ENCODE measurements at places on chromosomes 12 and 14. TPM values are rescaled to one million over a fixed set of nuclear protein-coding genes. Genes with fewer than 3 reads are reported as not detected.
A peak's percentile ranks its signal among the peaks of the same experiment; 100 is the strongest.

ASCL1 gene
- not detected for total RNA-seq

ARHGEF25 gene
- 7.6 TPM for total RNA-seq

DNA sequence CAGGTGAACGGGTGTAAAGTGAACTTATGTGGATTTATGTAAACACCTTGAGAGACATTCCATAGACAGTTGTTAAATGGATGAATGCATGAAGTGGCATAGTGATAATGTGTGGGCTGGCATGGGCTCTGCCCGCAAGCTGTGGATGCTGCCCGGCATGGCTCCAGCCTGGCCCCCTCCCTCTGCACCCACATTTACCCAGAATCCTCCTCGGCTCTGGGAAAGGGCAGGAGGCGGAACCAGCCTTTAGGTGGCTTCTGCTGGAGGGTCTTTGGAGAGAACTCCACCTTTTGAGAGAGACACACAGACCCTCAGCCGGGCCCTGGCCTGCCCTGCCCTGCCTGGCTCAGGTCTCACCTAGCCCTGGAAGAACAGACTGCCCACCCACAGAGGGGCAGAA is 18.7 kb downstream of the RASAL1 start:
- no peak for DNase-seq
- H3K27ac ChIP-seq, result no peak overlapping the region
- H3K4me1 ChIP-seq, result no peaks in the 10 kb centered on the region
- H3K36me3 ChIP-seq, result no peaks in the 10 kb centered on the region

- H3K27ac ChIP-seq, result no peak overlapping the region
- H3K27me3 ChIP-seq, result no peaks in the 10 kb centered on the region
- no peaks in the 10 kb centered on the region for H3K4me1 ChIP-seq
These were observed 870.2 kb upstream of the TMEM132C start for GRCh38 chr12:127396734-127397133.

KCNH3 gene
- total RNA-seq, result 19.9 TPM

DNA sequence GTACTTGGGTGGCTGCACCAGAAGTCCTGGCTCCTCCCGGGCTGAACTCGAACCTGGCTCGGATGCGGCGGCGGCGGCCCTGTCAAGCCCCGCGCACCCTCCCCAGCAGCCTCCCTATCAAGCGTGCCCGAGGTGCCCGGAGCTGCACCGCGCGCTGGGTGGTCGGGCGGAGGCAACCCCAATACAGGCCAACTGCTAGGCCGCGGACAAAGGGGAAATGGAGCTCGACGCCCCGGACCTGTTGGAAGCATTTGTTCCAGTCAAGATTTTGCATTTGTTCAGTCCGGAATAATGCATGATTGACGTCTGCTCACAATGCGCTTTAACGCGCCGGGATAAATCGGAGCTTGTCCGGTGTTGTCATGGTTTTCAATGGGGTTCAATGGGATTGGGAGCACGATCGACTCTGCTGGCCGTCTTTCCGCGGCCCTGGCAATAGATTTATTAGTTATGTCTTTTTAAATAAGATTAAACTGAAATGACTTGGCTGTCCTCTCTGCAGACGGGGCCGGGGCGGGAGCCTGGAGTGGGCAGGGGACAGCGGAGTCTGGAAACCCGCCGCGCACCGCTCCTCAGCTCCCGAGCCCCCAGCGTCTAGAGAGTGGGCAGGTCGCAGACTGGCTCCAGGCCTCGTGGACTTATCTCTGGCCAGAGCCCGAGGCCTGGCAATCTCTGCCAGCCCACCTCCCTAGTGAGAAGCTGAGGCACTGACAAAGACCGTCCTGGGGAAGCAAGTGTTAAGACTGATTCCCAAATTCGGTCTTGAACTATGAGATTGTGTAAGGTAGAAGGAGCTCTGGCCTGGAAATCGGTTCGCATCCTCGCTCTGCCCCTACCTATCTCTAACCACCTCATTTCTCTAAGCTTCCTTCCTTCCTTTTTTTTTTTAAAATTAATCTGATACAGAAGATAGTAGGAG is 1.7 kb upstream of the NKX2-8 start:
- no peak overlapping the region for H3K27ac ChIP-seq
- no peaks in the 10 kb centered on the region for H3K36me3 ChIP-seq
- H3K4me3 ChIP-seq, result no peak overlapping the region
- peaks cover 24% of the 10 kb centered on the region for H3K4me1 ChIP-seq
- no peaks in the 10 kb centered on the region for H3K27me3 ChIP-seq

DNA sequence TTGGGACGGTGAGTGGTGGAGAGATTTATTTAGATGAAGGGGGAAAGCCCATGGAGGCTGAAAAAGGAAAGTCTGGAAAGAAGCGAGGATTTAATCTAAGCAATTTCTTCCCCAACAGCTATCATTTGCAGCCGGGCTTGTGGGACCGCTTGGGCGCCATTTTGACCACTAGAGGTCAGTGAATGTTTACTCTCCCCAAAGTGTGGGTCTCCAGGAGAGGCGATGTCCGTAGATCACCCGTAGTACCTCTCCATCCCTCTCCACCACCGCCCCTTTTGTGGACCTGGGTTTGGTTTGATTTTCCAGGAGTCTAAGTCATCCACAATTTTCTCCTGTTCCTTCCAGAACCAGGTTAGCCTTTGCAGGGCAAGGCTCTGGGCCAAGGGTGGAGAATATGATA is 91.2 kb upstream of the PARP11 start:
- DNase-seq, result no peak
- no peaks in the 10 kb centered on the region for H3K27me3 ChIP-seq
- H3K36me3 ChIP-seq, result no peaks in the 10 kb centered on the region

GRCh38 chr14:93195316-93195999 is 10.3 kb downstream of the LYSET start:
- no peak for DNase-seq
- no peak overlapping the region for H3K27ac ChIP-seq
- H3K27me3 ChIP-seq, result no peaks in the 10 kb centered on the region
- no peak overlapping the region for H3K4me3 ChIP-seq
- peaks cover 8% of the 10 kb centered on the region for H3K36me3 ChIP-seq

DNA sequence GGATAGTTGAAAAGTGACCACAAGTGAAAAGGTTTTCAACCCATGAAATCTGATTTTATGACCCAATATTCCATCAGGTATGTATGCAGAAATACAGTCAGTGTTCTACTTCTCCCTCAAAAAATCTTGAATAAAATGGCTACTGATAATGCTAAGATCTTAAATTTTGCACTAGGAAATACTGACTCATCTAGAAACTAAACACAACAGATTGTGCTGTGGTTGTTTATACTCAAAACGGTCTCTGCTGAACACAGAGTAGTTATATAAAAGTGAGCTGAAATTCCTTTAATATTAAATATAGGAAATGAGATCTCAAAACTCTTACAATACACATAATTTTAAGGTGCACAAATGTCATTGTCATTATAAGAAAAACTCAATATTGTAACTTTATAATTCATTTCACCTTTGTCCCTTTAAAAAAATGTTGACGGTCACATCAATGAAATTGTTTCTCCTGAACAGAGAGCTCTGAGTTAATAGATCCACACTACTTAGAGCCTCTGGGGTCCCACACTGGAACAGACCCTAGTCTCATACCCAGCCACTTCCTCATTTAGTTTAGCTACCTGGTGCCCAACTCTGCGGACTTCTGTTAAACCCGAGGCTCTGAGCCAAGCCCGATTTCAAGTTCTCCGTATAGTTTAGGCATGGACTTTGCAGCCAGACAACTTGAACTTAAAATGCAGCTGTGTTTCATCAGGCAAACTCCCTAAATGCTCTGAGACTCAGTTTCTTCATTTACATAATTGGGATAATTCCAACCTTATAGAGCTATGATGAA is 9.3 kb downstream of the COCH start:
- no peak for DNase-seq
- no peaks in the 10 kb centered on the region for H3K27me3 ChIP-seq
- no peaks in the 10 kb centered on the region for H3K4me1 ChIP-seq
- no peak overlapping the region for H3K27ac ChIP-seq

- H3K4me1 ChIP-seq, result peaks cover 7% of the 10 kb centered on the region
- peak overlapping the region; percentile 56 for H3K27ac ChIP-seq
- DNase-seq, result no peak
- H3K27me3 ChIP-seq, result no peaks in the 10 kb centered on the region
These were observed 25.3 kb upstream of the DHRS2 start for GRCh38 chr14:23610815-23611289.

GPR132 gene
- total RNA-seq, result 3.0 TPM

GRCh38 chr14:101537286-101537685 is 24.0 kb upstream of the DIO3 start:
- no peak overlapping the region for H3K27ac ChIP-seq
- no peak for DNase-seq
- H3K36me3 ChIP-seq, result no peaks in the 10 kb centered on the region
- H3K4me3 ChIP-seq, result no peak overlapping the region

DNA sequence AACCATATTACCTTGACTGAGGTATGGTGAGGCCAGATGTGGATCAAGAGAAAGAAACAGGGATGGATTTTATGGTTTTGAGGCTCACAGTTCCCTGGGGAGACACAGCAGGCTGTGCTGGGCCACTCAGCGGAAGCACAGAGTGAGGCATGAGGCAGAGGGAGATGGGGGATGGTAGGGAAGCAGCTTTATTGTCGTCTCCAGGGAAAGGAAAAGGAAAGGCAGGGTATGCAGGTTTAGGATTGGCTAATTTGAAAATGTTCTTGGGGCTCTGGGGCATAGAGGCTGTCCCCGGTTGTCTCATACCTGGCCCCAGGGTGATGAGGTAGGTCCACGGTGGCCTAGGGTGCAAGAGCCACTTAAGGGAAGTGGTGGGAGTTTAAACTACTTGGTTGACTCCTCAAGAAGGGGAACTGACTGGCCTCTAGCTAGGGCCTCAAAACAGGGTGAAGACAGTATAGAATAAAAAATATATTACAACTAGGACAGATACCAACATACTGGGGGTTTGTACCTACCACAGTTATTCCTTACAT is 322.8 kb downstream of the RGS6 start:
- no peaks in the 10 kb centered on the region for H3K4me1 ChIP-seq
- no peak overlapping the region for H3K4me3 ChIP-seq
- no peaks in the 10 kb centered on the region for H3K36me3 ChIP-seq
- DNase-seq, result no peak
- no peak overlapping the region for H3K27ac ChIP-seq
- H3K27me3 ChIP-seq, result no peaks in the 10 kb centered on the region

DNA sequence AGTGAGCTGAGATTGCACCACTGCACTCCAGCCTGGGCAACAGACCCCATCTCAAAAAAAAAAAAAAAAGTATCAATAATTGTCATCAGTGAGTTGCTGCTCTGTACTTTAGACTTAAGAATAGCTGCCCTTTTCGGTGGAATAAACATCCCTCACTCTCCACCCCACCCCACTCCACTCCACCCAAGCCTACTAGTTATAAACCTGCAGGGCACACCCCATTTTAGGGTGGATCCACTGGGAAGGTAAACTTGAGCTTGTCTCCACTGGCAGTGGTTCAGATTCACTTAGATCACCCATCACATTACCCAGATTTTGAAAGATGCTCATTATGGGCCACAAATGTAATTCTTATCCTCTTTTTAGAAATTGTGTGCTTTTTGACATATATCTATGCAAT is 106.4 kb downstream of the GPR135 start:
- peaks cover 36% of the 10 kb centered on the region for H3K36me3 ChIP-seq
- no peak overlapping the region for H3K4me3 ChIP-seq
- H3K4me1 ChIP-seq, result peaks cover 45% of the 10 kb centered on the region
- peak overlapping the region; percentile 21 for H3K27ac ChIP-seq
- no peaks in the 10 kb centered on the region for H3K27me3 ChIP-seq

SERPINA10 gene
- total RNA-seq, result not detected

CEBPE gene
- total RNA-seq, result not detected

FGD6 gene
- total RNA-seq, result 19.9 TPM

KERA gene
- total RNA-seq, result not detected

NPFF gene
- not detected for total RNA-seq

CLEC4D gene
- 1.2 TPM for total RNA-seq

GRCh38 chr12:86663173-86663572 is 407.0 kb upstream of the MGAT4C start:
- DNase-seq, result no peak
- H3K27ac ChIP-seq, result no peak overlapping the region
- no peaks in the 10 kb centered on the region for H3K27me3 ChIP-seq
- no peaks in the 10 kb centered on the region for H3K4me1 ChIP-seq
- no peaks in the 10 kb centered on the region for H3K36me3 ChIP-seq
- no peak overlapping the region for H3K4me3 ChIP-seq

GRCh38 chr14:72577521-72577920 is 316.4 kb downstream of the DPF3 start:
- H3K4me3 ChIP-seq, result no peak overlapping the region
- no peaks in the 10 kb centered on the region for H3K4me1 ChIP-seq
- no peaks in the 10 kb centered on the region for H3K36me3 ChIP-seq

- no peaks in the 10 kb centered on the region for H3K27me3 ChIP-seq
- H3K4me1 ChIP-seq, result peaks cover 20% of the 10 kb centered on the region
- H3K4me3 ChIP-seq, result no peak overlapping the region
- no peak for DNase-seq
- H3K36me3 ChIP-seq, result no peaks in the 10 kb centered on the region
These were observed 250.4 kb downstream of the CHST11 start for GRCh38 chr12:104707194-104707593.

GRCh38 chr14:73753887-73754795 is 40.0 kb upstream of the PNMA1 start:
- no peaks in the 10 kb centered on the region for H3K27me3 ChIP-seq
- peak; percentile 59 for DNase-seq
- H3K4me1 ChIP-seq, result peaks cover 93% of the 10 kb centered on the region
- no peaks in the 10 kb centered on the region for H3K36me3 ChIP-seq
- no peak overlapping the region for H3K4me3 ChIP-seq

GRCh38 chr12:48780381-48781025 is 8.4 kb downstream of the ADCY6 start:
- H3K27me3 ChIP-seq, result no peaks in the 10 kb centered on the region
- H3K36me3 ChIP-seq, result peaks cover 22% of the 10 kb centered on the region
- H3K4me1 ChIP-seq, result peaks cover 23% of the 10 kb centered on the region
- no peak overlapping the region for H3K27ac ChIP-seq

Measured in upper lobe of left lung (tissue), 6 donors.